ENCODE measurements at places on chromosomes 7 and 10.

DNA sequence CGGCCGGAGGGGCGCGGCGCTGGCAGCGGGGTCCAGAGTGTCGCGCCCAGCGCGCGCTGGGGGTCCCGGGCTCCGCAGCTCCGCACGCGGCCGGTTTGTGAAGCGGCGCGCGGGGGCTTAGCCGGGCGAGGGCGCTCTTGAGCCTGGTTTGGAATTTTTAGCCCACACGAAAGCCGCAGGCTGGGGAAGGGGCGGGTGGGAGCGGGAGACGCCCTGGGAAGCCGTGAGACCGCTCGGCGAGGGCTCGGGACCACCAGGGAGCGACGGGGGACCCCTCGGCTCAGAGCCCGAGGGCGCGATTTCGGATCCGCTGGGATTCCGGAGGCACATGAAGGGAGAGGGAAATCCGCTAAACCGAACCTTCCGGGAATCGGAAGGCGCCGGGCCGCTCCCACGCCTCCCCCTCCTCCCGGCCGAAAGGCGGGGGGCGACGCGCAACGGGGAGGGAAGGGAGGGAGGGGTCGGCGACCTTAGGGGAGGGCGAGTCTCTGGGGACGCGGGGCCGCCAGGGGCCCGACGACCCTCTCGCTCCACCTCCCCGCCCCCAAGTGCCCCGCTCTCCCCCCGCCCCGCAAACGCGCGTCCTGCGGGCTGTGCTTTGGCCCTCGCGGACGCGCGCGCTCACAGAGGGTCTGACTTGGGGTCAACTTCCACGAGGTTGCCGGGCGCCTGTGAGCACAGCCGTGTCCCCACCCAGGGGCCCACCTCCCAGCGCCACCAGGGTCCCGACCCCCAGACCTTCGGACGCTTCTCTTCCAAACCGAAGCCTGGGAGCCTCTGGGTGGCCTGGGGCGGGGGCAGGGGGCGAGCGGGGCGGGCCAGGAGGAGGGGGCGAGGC is 5.1 kb upstream of the ELFN1 start:
- peak; percentile 76 for DNase-seq

DNA sequence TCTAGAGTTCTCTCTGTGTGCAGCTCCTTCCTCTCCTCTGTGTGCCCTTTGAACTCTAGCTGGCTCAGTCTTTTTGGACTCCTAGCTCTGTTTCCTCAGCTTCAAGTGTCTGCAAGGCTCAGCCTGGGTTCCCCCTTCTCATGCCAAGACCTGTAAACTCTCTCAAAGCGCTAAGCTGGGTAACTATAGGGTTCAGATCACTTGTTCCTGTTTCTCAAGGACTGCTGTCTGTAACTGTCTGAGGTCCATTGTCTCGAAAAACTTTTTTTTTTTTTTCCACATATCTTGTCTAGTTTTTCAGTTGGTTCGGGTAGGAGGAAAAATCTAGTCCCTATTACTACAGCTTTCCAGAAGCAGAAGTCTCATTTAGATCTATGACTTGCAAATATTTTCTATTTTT is 46.6 kb upstream of the PPP1R17 start:
- DNase-seq: no peak

GRCh38 chr10:6056411-6057135 is 5.6 kb downstream of the IL2RA start:
- DNase-seq: no peak

GRCh38 chr10:47337310-47337709 is 10.9 kb upstream of the RBP3 start:
- DNase-seq: no peak

DNA sequence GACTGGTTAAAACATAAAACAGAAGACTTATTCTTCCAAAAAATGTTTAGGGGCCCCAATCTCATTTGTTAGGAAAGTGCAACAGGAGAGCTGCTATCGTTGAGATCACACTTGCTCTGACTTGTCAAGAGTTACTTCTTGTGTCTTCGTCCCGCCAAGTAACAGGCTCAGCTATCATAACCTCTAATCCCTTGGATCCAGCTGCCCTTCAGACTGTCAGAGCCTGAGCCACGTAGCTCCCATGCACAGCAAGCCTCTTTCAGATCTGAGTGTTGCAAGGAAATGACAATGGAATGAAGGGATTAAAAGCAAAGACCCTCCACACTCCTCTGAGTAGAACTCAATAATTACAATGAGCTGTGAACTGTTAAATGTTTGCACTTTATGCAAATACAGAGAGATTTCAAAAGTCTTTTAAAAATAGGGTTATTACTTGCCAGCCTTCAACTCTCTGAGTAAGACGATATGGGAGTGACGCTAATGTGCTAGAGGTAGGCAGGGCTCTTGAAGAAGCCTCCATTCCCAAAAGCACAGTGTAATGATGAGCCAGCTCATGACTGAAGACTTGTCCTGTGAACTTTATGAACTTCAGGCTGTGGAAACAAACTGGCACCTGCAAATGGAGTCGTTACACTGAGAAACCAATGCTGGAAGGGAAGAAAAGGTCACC is 28.4 kb upstream of the CDK13 start:
- no peak for DNase-seq

- no peak for DNase-seq
Observed at GRCh38 chr10:45239642-45240041, 75.8 kb downstream of the OR13A1 start.

DNA sequence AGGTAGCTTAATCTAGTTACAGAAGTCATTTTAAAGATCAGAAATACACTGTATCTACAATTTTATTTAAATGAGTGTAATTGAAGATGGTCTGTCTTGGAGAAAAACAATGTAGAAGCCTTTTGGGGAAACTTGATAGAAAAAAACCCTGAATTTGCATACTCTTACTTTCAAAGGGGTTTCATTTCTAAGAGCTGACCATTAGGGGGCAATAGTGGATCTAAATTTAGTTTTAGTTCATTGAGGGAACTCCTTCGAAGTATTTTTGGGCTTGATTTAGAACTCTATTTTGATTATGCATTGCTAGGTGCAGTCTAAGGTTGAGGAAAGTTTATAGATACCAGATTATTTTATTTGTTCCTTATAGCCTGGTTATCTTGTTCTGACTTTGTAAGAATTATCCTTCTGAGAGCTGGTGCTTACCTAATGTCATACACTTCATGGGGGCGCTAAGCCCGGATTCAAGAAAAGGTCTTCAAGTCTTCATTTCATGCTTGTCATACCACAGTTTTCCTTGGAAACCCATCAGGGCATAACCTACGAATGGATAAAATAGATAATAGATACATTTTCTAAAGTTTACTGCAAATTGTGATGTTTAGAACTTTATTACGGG is 69.1 kb upstream of the MXI1 start:
- DNase-seq: no peak

DNA sequence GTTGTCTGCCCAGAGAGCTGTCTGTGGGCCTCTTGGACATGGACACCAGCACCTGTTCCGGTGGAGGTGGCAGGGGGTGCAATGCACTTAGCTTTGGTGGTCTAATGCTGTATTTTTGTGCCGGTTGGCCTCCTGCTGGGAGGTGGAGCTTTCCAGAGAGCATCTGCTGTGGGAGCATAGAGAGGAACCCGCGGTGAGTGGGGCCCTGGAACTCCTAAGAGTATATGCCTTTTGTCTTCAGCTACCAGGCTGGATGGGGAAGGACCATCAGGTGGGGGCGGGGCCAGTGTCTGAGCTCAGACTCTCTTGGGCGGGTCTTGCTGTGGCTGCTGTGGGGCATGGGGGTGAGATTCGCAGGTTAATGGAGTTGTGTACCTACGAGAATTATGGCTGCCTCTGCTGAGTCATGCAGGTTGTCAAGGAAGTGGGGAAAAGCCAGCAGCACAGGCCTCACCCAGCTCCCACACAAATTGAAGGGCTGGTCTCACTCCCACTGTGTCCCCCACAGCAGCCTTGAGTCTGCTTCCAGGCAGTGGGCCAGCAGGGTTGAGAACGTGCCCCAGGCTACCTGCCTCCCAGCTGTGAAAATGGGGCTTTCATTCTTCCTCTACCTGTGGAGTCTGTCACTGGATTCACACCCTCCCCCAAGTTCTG is 29.0 kb downstream of the JAKMIP3 start:
- no peak for DNase-seq

DNA sequence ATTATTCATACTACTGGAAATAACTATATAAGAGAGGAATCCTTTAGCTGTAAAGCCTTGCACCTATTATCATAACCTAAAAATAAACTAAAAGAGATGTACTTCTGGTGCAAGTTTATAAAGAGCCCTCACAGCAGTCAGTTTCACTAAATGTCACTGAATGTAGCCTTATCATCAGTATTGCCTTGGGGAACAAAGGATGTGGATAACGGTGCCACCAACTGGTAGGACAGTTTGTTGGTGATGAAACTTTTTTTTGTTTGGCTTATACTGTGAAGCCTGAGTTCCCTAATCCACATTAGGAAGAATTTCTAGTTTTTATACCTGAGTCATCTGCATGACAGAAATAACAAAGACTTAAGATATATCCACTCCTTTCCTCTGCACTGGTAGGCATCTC is 117.9 kb upstream of the COL1A2 start:
- no peak for DNase-seq

- DNase-seq: no peak
Observed at GRCh38 chr10:51522858-51523257, 176.5 kb downstream of the CSTF2T start.

- no peak for DNase-seq
Observed at GRCh38 chr10:43998021-43998809, 349.5 kb upstream of the ZNF32 start.

GRCh38 chr7:117383483-117384189 is 43.7 kb downstream of the ASZ1 start:
- DNase-seq: no peak

All from GM12892 (cell line).